ENCODE measurements at places on chromosomes 1 and 21.

DNA sequence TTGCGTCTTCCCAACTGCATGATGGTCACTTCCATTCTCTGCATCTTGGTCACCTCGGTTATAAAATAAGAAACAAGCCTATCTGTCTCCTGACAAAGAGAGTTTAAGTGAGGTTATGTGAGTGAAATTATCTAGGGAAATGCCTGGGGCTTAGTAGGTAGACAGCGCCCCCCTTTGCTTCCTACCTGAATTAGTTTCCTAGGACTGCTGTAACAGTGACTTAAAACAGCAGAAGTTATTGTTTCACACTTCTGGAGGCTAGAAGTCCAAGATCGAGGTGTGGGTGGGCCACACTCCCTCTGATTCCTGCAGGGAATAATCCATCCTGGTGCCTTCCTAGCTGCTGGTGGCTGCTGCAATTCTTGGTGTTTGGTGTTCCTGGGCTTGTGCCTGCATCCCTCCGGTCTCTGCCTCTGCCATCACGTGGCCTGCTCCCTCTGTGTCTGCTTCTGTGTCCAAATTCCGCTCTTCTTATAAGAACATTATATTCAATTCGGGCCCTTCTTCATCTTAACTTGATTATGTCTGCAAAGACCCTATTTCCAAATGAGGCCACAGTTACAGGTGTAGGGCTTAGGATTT is 92.6 kb downstream of the IGSF21 start:
- no peak for DNase-seq

DNA sequence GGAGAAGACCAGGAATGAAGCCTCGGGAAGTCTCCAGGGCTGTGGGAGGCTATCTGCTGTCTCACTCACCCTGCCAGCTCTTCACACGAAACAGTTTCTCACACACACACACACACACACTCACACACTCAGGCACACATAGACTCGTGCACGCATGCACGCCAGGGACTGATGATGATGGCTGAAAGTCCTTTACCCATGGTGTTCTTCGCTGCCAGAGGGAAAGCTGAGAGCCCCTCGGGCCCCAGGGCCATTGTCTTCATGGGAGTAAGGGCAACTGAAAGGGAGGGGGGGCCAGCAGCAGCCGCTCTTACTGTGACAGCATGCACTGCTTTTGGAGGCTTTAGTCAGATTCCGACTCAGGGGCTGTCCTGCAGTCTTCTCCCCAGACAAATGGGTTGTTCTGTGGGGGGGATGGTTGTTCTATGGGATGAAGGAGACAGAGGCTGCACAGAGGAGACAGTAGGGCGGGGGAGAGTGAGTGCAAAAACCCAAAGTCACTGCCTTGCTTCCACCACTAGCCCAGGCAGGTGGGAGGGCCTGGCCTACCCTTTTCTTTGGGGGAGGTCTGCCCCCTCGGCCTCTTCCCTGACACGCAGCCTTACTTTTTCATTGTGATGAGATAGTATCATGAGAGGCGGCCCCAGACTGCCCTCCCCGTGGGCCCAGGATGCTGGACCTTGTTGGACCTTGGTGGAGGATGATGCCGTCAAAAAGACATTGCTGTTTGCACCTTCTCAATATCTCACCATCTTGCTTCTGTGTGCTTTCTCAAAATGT is 29.0 kb downstream of the STUM start:
- DNase-seq: no peak

DNA sequence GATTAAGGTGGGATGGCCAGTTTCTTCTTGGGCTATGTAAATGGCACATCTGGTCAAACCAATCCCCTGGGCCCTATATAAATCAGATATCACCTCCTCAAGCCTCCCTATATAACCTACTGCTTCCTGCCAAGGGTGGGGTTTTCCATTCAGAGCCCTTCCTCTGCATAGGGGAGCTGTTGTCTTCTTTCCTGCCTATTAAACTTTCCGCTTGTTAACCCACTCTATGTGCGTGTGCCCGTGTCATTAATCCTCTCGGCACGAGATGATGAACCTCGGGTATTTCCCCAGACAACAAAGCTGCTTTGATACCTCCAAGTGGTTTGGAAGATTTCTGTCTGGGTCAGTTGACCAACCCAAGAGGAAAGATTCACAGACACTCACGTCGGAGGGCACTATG is 19.3 kb upstream of the SERTAD4 start:
- no peak for DNase-seq

- DNase-seq: no peak
Measured at GRCh38 chr1:103958699-103959098, 209.0 kb downstream of the AMY1C start.

DNA sequence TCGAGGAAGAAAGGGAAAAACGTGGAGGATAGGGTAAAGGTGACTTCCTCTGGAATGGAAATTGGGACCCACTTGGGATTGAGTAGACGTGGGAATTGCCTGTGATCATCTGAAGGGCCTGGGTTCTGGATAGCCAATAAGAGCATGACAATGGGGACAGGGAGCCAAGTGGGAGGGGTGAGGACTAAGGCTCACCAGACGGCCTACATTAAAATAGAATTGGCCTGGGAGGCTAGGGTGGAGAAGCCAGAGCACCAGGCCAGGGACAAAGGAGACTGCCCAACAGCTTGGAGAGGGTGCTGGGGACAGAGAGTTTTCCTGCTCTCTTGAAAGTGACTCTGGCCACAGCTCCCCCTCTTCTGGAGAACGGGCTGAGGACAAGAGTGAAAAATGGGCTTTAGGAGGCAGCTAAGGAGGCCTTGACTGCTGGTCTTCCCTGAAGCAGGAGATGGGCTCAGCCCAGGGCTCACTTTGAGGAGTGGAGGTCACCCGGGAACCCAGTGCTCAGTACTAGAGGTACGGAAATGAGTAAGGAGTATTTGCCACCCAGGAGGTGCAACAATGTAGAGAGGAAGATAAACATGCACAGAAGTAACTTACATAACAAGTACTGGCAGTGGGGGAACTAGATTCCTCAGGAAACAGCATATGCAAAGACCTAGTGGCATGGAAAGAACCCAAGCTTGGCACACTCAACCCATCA is 18.8 kb downstream of the INKA2 start:
- no peak for DNase-seq

GRCh38 chr21:39178421-39178820 is 4.8 kb downstream of the PSMG1 start:
- DNase-seq: no peak

GRCh38 chr1:247448107-247448791 is 9.7 kb downstream of the OR2B11 start:
- no peak for DNase-seq

GRCh38 chr1:166182281-166182680 is 15.5 kb upstream of the FAM78B start:
- no peak for DNase-seq

DNA sequence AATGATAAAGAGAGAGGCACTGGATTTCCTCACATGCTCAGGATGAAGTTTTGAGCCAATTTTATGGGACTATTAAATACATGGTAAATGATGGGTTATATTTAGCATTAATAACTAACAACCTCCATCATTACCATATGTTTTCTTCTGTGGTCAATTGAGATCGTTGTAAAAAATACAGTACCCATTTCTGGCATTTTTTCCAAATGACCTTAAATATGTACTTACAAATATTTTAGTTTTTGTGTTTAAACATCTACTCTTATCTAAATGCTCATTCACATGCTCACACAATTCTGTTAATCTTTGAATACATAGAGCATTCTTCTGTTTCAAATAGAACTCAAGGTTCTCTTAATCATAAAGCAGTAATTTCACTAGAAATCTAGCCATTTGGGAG is 330.0 kb upstream of the BRINP3 start:
- no peak for DNase-seq

DNA sequence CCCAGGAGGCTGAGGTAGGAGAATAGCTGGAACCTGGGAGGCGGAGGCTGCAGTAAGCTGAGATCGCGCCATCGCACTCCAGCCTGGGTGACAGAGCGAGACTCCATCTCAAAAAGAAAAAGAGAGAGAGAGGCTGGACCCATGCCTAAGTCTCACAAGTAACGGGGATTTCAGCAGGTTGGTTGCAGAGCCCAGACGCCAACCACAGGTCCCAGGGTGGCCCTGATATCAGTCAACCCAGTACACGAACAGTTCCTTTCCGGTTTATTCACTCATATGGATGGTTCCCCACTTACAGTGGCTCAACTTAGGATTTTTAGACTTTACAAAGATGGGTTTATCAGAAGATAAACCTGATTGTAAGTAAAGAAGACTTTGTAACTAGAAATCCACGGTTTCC is 40.9 kb downstream of the CLSTN1 start:
- DNase-seq: no peak

DNA sequence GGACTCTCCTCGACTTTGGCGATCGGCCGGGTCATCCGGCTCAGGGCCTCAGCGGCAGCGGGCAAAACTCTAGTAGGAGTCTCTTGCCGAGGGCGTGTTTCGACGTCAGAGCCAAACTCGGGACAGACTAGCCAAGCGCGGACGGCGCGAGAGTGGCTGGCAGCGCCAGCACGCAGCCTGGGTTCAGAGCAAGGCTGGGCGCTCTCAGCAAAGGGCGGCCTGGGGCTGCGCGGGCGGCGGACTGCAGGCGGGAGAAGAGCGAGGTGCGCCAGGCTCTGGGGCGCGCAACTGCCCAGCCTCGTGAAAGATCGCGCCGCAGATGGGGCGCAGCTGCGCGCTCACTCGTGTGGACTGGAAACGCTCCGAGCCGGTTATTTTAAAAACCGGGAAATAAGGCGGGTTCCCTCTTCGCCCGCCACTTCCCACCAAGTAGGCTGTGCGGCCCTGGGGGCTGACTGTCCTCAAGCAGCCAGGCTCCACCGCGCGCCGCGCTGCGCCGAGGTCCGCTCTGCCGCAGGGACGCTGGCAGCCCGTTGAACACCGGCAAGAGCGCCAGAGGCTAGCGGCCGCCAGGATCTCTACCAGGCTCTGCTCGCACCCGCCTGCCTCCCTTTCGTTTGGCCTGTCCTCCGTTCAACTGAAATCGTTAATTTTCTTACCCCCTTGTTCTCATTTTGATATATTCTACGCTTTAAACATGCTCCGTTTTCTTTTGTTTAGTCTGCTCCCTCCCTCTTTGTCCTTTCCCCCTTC is 2.4 kb downstream of the ALX3 start:
- no peak for DNase-seq

- DNase-seq: no peak
Measured at GRCh38 chr1:196651637-196652215, at the start of gene CFH. CFH (plus strand) TSS chr1:196652043; CDS start chr1:196652118, 75 bp downstream.

DNA sequence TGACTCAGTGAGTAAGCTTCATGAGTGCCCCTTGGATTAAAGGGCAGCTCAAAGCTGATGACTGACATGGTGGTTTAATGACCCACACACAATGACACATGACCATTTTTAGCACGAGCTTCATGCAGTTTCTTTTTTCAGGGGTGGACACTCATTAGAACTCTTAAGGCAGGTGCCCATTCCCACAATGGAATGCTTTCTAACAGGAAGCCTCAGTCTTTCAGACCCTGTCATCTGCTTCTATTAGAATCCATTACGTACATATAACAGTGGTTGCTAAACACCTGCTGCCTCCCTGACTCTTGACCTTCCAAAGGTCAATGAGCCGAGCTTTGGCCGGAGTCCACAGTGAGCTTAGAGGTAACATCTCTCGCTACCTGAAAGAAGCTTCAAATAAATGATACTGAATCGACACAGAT is 27.4 kb downstream of the AKNAD1 start:
- DNase-seq: no peak

GRCh38 chr1:221743416-221744208 is 1.7 kb upstream of the DUSP10 start:
- no peak for DNase-seq

DNA sequence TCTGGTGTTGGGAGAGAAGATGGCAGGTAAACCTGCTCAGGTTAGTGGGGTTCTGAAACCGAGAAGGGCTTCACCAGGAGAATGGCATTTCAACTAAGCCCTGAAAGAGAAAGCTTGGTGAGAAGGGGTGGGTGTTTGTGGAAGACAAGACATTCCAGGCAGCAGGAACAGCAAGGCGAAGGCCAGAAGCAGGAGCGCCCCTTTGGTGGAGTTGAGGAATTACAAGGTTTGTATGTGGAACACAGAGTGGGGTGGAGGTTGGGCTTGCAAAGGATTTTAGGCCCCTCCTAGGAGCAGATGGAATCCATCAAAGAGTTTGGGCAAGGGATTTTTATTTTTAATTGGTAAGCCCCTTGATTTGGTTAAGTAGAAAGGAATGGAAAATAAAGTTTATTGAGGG is 24.8 kb upstream of the ELOA start:
- DNase-seq: peak; percentile 38

GRCh38 chr1:15510611-15511405 is 13.2 kb downstream of the CASP9 start:
- DNase-seq: no peak

DNA sequence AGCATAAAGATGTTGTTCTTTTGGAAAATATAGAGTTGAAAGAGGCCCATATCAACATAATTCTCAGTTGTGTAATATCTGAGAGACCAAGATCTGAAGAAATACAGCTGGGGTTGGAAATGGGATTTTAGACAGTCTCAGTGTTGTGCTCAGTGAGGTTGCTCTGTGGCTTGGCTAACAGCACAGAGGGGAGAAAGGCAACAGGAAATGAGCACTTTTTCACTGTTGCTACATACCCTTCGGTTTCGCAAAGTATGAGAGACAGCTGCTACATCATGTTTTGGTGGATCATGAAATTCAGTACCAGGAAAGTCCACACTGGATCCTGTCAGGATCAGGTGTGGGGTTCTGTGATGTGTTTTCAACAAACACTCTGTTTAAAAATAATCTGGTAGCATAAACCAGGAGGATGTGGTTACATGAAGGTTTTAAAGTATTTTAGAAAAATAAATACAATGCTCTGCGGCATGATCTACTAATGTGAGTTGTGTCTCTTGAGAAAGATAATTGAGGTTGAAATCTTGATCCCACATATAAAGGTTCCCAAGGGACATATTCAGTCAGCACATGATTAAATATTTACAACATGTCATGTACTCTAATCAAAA is 7.0 kb upstream of the GPR88 start:
- no peak for DNase-seq

DNA sequence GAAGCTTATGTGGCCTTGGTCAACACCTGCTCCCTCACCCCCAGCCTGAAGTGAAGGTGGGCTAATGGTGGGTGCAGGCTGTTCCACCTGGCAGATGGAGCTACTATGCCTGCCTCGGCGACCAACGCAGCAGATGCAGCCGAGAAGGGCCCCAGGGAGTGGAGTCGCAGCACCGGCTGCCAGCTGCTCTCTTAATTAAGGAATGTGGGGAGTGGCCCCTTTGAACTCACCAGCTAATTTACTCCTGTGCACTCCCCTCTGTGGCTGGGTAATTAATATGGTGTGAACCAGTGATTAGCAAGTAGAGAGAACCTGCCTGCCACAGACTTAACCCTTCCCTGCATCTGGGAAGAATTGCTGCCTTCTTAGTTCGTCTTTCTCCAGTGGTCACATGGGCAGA is 3.3 kb upstream of the SLAMF8 start:
- peak; percentile 84 for DNase-seq

DNA sequence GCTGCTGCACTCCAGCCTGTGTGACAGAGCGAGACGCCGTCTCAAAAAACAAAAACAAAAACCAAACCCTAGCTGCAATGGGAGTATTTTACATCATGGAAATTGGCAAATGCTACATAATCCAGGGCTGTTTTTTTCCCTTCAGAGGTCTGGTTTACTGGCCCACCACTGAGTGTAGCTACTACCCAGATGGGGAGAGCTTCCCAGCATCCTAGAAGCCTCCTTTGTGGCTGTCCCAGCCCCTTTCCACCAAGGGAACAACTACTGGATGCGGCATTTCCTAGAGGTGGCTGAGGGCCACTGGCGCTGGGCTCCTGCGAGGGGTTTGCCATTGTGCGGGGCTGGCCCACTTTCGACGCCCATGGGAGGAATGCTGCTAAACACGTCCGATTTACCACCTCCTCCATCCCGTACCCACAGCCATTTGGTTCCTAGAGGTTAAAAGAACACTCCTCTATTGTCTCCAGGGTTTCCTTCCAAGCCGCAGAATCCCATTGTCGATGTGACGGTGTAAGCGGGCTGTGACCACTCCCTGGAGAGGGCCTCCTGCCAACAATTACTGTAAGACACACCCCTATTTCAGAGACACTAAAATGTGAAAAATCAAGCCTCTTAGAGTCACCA is 55.4 kb downstream of the RUNX3 start:
- DNase-seq: no peak
